ENCODE measurements at places on chromosomes 12 and 14. TPM values are rescaled to one million over a fixed set of nuclear protein-coding genes. Genes with fewer than 3 reads are reported as not detected.

The POTEG gene
- total RNA-seq: not detected

The KLRB1 gene
- total RNA-seq: not detected

The PRMT5 gene
- total RNA-seq: 152 TPM

The MMP19 gene
- total RNA-seq: not detected

The SIX6 gene
- not detected for total RNA-seq

The GMFB gene
- 40.0 TPM for total RNA-seq

DNA sequence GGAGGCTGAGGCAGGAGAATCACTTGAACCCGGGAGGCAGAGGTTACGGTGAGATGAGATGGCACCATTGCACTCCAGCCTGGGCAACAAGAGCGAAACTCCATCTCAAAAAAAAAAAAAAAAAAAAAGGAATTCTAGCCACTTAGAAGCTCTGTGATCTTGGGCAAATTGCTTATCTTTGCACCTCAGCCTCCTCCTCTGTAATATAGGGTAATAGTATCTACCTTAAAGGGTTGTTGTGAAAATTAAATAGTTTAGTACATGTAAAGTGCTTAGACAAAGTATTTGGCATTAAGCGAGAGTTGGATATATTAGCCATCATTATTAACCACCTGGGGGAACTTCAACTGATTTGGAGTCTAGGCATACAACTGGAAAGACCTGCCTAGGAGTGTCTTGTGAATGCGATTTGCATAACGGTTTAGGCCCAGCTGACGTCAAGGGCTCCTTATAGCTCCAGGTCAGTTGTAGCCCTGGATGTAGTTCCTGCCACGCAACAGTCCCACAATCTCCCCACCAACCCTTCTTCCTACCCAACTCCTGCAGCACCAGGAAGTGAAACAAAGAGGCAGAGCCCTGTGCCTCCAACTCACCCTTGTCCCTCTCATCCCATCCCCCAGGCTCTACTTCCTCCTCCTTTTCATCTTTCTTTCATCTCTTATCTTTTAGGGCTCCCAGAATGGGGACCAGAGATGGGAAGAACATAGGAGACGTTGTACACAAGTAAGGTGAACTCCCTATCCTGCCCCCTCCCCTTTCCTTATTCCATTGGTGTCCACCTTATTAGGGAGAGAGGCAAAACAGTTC, 2.1 kb upstream of the IL23A start:
- no peak for DNase-seq

GRCh38 chr14:105999361-106000028, 473.1 kb downstream of the TMEM121 start:
- DNase-seq: peak; percentile 83

GRCh38 chr14:59280961-59281360, 92.5 kb downstream of the DAAM1 start:
- no peak for DNase-seq

DNA sequence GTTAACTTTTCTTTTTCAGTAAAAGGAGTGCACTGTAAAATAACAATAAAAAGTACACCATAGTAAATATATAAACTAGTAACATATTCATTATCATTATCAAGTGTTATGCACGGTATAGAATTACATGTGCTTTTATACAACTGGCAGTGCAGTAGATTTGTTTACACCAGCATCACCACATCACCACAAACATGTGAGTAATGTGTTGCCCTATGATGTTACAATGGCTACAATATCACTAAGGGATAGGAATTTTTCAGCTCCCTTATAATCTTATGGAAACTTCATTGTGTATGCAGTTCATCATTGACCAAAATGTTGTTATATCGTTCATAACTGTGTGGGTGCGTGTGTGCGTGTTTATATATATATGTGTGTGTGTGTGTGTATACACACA, 23.5 kb upstream of the NEDD1 start:
- DNase-seq: no peak

- DNase-seq: no peak
These were observed 220.1 kb upstream of the EEA1 start for GRCh38 chr12:93149229-93149628.

- no peak for DNase-seq
These were observed 14.9 kb upstream of the CELA1 start for GRCh38 chr12:51361161-51362016.

GRCh38 chr12:109065154-109065852, 12.9 kb downstream of the USP30 start:
- DNase-seq: no peak

- DNase-seq: no peak
These were observed 15.8 kb upstream of the RASSF8 start for GRCh38 chr12:25942709-25943108.

DNA sequence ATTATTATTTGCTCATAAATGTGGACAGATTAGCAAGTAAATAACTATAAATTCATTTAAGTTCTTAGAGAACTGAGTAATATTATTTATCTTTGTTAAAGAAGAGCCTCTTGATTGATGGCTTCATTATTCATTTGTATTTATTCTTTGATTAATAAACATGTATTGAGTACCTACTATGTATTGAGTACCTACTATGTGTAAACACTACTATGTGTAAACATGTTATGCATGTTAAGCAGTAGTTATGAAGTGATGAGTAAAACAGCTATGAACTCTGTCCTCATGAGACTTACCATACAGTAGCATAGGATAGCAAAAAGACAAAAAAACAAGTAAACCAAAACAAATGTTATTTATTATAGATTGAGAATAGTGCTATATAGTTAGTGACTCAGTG, 61.9 kb downstream of the MNAT1 start:
- no peak for DNase-seq

DNA sequence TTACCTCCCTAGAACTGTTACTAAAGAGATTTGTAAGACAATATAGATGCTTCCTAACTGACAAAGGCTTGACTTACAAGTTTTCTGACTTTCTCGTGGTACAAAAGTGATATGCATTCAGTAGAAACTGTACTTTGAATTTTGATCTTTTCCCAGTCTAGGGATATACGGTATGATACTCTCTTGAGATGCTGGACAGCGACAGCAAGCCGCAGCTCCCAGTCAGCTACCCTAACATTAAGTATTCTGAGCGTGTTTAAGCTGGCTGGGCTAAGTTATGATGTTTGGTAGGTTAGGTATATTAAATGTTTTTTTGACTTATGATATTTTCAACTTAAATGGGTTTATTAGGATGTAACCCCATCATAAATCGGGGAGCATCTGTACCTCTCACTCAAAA, 55.2 kb upstream of the CDKL1 start:
- DNase-seq: no peak

DNA sequence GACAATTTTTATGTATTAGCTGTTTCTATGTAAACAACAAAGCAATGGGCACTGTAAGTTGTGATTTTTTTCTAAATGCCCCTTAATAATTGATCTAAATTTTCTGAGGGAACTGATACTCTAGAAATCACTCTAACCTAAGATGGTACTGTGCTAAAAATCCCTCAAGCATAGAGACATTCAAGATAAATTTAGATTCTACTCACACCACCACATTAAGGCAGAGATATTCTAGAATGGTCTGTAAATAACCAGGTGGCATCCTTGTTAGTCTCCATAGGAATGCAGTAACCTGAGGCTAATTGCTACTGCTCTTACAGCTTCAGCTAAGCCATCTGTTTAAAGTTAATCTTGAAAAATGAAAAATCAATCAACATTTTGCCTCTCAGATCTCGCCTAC, 87.3 kb downstream of the SLC41A2 start:
- DNase-seq: no peak

- no peak for DNase-seq
These were observed 15.7 kb upstream of the STON2 start for GRCh38 chr14:81415781-81416180.

- DNase-seq: no peak
These were observed 1039.3 kb upstream of the FOXG1 start for GRCh38 chr14:27727251-27727770.

DNA sequence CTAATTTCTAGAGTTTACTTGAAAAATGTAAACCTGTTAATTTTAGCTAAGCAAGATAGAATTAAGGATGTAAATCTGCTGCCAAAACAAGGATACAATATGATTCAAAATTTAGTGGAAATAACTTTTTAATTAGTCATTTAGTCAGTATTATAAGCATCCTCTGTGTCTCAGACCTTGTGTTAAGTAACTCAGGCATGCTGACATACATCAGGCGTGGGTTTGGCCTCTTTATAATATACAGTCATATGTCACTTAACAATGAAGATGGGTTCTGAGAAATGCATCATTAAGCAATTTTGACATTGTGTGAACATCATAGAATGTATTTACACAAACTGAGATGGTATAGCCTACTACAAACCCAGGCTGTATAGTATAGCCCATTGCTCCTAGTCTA, 386.9 kb downstream of the ZFP36L1 start:
- no peak for DNase-seq

DNA sequence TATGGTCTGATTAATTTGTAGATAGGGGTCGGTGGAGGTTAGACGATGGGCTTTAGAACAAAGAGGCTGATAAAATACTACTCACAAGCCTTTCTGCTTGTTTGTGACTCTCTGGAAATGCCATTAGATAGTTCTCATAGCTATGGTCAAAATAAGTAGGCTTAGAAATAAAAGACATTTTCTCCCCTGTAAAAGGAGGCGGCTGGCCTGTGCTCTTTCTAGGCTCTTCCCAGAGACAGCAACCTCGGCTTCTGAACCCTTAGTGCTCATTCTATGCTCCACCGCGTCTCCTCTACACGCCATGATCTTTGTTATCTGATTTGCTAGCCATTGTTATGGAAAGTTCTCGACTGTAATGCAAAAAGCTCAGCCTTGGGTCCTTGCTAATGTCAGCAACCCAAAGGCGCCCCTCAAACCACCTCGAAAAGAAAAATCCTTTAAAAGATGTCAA, 64.5 kb downstream of the CRADD start:
- DNase-seq: no peak

- no peak for DNase-seq
These were observed 86.6 kb downstream of the KITLG start for GRCh38 chr12:88493636-88494035.

Data from activated T-helper 2 cell treated with anti-CD3 and anti-CD28 coated beads, Interferon-gamma antibody, Interleukin-2, Interleukin-4, amounts not matched to agents 10 μg/mL and 5 μg/mL and 100 μg/mL, durations not matched to agents 14 hours and 24 hours and 36 hours (primary cell).